ENCODE measurements at places on chromosomes 12 and 14.

DNA sequence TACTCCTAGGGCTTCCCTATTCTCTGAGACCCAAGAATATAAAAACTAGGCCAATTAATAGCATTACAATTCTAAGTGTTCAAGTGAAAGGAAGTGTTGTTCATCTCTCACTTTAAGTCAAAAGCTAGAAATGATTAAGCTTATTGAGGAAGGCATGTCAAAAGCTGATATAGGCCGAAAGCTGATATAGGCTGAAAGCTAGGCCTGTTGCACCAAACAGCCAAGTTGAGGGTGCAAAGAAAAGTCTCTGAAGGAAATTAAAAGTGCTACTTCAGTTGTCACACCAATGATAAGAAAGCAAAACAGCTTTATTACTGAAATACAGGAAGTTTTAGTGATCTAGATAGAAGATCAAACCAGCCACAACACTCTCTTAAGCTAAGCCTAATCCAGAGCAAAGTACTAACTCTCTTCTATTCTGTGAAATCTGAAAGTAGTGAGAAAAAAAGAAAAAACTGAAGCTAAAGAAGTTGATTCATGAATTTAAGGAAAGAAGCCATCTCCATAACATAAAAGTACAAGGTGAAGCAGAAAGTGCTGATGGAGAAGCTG, 68.9 kb downstream of the SLC6A15 start:
- DNase-seq = no peak

DNA sequence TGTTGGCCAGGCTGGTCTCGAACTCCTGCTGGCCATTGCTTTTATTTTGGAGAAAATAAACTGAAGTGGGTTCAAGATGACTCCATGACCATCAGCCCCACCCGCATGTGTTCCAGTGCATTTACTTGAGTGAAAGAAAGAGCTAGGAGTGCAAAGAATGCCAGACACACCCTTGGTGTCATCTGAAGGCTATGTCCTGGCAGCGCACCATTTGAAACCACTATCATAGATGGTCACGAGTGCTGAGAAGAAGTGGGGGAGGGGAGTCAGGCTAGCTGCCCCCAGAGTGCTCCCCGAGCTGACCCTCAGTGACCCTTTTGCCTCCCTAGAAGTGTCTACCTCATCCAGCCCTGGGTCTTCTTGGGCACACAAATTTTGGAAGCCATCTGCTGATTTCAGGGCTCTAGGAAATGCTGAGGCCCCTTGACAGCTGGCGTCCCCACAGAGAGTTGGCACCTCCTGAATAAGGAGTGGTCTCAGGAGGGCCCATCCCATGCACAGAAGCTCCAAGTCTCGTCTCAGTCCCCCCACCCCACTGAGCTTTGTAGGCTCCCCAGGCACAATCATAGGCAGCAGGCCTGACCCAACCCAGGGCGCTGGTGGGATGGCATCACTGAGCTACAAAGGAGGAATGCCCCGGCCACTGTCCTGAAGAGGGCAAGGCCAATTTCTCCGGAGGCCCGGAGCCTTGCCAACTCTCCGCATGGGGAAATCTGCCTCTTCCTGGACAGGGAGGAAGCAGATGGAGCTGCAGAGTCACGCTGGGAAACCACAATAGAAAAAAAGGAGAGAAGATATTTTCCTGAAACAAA, 28.0 kb downstream of the PXN start:
- DNase-seq = no peak

- DNase-seq = no peak
These were observed 11.7 kb downstream of the SSH1 start for GRCh38 chr12:108845696-108846095.

GRCh38 chr14:74846968-74847665, 28.8 kb downstream of the PROX2 start:
- no peak for DNase-seq

GRCh38 chr14:38248321-38249028, 7.4 kb downstream of the CLEC14A start:
- no peak for DNase-seq

GRCh38 chr12:128803788-128804187, 20.0 kb downstream of the SLC15A4 start:
- no peak for DNase-seq

- no peak for DNase-seq
These were observed 53.8 kb downstream of the TESC start for GRCh38 chr12:117045160-117046010.

GRCh38 chr14:61765225-61765943, 3.2 kb downstream of the SNAPC1 start:
- DNase-seq = no peak

DNA sequence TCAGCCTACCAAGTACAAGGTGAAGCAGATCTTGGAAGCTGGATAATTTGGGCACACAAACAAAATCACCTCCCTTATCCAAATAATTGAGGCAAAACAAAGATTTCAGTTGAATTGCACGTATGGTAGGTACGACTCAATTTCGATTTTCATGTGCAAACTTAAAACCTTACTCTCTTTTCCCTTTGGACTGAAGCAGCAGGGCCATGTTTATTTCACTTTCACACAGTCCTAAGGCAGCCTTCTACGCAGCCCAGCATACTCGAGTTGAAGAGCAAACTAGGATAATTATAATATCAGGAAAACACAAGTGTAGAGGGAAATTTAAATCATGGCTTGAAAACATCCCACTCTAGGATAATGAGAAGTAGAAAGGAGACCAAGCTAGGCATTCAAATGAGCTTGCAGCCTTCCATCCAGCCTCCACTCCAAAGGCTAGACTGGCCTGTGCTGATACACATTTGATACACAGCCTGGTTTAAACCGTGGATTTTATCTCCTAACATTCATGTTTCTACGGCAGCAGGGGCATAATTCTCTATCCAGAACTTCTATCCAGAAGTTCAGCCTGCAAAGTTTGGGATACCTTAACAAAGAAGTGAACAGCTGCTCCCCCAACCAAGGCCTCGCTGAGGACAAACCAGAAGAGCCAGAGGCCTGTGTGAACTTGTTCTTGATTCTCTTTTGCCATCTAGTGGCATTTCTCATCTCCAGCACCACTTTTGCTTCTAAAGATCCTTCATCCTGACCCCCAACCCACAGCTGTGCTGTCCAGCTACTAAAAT, 2.4 kb upstream of the RNASE7 start:
- DNase-seq = no peak

Data from activated T-cell treated with anti-CD3 and anti-CD28 coated beads, Interleukin-2, amount 50 U/mL, for 48 hours (primary cell).